ENCODE measurements at places on chromosomes 12 and 14.

- no peak for DNase-seq
Measured at GRCh38 chr12:21580748-21581516, 23.7 kb downstream of the GYS2 start.

DNA sequence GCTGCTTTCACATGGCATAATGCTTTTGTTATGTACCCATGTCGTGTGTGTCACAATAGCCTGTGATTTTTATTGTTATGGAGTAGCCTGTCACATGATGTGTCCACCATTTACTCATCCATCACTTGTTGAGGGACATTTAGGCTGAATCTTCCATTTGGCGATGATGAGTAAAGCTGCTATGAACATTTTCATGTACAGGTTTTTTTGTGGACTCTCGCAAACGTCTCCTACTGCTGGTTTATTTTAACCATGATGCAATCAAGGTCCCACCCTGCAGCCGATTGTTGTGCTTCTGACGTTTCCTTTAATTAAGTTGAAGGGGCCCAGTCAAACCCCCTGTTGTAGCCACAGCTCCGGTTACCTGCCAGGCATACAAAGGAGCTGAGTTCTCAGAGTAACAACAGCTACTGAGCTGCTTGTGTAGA, 63.2 kb downstream of the ZNF664 start:
- no peak for DNase-seq

- no peak for DNase-seq
Measured at GRCh38 chr12:19584732-19585131, 145.4 kb downstream of the AEBP2 start.

DNA sequence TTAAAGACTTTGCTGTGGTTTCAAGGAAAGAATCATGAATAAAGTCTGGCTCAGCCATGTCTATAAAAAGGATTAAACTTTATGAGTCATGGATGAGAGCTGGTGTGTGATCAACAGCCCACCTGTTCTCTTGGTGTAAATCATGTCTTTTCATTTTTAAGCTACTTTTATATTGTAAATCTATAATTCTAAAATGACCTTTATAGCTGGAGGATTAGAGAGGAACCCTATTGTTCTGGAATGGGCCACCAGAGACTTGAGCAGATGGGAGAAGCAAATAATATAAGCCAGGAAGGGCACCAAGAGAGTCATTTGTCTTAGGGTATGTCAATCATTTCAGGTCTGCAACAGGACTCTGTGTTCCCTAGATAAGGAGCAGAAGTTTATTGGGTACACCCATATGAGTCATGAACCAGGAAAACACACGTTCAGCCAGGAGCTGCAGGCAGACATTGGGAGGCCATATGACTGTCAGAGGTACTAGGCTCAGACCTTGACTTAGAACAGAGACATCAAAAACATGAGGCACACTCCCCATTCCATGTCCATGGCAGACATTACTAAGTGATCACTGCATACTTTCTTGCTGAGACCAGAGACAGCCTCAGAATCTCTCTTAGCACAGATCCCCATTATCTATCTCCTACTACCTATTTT, 49.3 kb downstream of the NDUFA12 start:
- no peak for DNase-seq

- no peak for DNase-seq
Measured at GRCh38 chr12:57616383-57617101, 5.3 kb downstream of the ARHGEF25 start.

DNA sequence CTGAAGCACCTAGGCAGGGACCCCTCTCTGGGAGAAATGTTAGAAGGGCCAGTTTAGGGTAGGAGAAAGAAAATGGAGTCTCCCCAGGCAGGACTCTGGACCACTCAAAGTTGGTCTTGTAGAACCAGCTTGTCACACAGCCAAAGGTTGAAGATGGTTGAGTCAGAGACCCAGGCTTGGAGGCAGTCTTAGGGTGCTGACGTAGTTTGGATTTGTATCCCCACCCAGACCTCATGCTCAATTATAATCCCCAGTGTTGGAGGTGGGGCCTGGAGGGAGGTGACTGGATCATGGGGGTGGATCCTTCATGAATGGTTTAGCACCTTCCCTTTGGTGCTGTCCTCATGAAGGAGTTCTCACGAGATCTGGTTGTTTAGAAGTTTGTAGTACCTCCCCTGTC, 121.2 kb downstream of the CRACR2A start:
- no peak for DNase-seq

GRCh38 chr12:19181666-19182426, 52.3 kb downstream of the PLEKHA5 start:
- DNase-seq, result no peak

GRCh38 chr14:68210729-68211299, 391.2 kb downstream of the RAD51B start:
- peak; percentile 20 for DNase-seq

DNA sequence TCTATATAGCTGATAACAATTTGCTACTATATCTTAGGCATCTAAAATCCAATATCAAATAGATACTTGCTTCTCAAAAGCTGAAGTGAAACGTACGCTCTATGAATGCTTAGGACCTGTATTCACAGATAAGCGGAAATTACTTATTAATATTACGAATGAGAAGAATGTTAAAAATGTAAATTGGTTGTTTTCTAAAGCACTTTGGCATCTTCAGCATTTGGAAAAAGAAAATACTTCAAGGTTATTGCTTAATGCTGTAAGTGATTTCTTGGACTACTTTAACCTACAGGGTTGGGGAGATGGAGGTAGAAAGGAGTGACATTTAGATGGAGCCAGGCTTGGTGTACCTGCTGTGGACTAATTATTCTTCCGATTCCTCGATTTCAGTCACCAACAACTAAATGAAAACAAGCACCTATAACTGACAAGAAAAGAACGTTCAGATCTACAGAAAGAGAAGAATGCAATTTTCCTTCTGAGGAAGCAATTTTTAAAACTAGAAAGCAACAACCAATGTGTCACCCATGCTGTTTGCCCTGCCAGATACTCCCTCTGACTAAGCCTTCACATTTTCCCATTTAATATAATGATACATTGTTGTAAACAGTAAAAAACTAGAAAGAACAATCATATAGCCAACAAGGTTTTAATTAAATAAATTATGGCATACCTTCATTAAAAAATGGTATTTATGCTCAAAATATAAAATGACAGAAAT, 49.3 kb downstream of the SLC25A21 start:
- no peak for DNase-seq

DNA sequence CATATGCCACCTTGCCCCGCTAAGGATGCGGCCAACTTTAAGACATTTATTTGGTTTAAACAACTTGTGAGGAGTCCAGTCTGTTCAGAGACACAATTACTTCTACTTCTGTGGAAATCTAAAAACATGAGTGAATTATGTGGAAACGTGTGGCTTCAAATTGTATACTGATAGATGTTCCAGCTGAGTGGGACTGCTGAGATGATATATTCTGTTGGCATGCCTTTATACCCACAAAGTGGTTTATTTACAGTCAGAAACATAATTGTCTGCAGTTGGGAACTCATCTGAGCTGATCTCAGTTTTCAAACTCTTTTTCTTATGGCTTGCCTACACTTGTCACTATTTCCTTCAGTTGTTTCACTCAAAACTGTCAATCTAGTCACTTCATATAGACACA, 67.8 kb downstream of the FLRT2 start:
- DNase-seq, result no peak

GRCh38 chr14:61452452-61452851, 131.1 kb downstream of the PRKCH start:
- DNase-seq, result no peak

- no peak for DNase-seq
Measured at GRCh38 chr14:57875296-57875695, 9.4 kb upstream of the SLC35F4 start.

DNA sequence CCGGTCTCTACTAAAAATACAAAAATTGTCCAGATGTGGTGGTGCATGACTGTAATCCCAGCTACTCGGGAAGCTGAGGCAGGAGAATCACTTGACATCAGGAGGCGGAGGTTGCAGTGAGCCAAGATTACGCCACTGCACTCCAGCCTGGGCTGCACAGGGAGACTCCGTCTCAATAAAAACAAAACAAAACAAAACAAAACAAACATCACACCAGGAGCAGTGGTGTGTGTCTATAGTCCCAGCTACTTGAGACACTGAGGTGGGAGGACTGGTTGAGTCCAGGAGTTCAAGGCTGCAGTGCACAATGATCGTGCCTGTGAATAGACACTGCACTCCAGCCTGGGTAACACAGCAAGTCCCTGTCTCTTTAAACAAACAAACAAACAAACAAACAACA, 89.5 kb upstream of the HECTD1 start:
- no peak for DNase-seq

GRCh38 chr12:121711361-121712189, 977 bp upstream of the TMEM120B start:
- DNase-seq, result no peak

- DNase-seq, result no peak
Measured at GRCh38 chr12:49364989-49365388, 2.3 kb upstream of the SPATS2 start.

DNA sequence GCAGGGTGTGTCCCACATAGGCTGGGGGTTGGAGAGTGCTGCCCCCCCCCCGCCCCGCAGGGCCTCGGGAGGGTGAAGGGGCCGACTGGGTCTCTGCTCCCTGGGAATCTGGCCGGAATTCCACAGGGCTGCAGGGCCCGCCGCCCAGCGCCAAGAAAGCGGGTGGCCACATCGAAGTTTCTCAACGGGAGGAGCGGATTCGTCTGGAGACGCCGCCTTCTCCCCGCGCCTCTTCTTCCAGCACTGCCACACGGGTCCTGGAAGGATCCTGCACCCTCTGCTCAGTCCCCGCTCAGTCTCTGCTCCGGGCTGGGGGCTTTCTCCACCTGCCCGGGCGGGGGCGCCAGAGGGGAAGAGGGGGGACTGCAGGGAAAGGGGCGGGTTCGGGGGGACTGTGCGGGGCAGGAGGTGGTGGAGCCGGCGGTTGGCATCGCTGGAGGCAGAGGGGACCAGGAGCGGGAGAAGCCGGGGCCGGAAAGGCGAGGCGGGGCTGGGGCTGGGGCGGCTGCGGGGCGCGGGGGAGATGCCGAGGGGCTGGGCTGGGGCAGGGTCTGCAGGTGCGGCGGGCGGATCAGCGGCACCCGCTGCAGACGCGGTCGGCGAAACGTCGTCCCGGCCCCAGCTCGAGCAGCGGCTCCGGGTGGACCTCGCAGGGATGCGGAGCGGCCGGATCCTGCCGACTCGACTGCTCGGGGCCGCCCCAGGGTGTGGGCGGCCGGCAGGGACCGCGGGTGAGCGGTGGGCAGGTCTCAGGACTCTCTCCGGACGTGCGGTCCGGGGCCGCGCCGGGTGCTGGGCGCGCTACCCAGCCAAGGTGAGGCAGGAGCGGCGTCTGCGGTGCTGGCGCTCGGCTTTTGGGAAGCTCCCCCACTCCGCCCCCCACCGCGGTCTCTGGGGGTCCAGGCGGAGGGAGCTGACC, 811.4 kb upstream of the TMEM132C start:
- no peak for DNase-seq

- DNase-seq, result no peak
Measured at GRCh38 chr12:45685680-45686079, 43.8 kb upstream of the ARID2 start.

DNA sequence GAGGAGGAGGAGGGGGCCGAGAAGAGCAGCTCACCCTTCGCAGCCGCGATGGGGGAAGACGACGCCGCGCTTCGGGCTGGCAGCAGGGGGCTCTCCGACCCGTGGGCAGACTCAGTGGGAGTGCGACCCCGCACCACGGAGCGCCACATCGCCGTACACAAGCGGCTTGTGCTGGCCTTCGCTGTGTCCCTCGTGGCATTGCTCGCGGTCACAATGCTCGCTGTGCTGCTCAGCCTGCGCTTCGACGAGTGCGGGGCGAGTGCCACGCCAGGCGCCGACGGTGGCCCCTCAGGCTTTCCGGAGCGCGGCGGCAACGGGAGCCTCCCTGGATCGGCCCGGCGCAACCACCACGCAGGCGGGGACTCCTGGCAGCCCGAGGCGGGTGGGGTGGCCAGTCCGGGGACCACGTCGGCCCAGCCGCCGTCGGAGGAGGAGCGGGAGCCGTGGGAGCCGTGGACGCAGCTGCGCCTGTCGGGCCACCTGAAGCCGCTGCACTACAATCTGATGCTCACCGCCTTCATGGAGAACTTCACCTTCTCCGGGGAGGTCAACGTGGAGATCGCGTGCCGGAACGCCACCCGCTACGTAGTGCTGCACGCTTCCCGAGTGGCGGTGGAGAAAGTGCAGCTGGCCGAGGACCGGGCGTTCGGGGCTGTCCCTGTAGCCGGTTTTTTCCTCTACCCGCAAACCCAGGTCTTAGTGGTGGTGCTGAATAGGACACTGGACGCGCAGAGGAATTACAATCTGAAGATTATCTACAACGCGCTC, 745 bp downstream of the TRHDE start:
- DNase-seq, result no peak

GRCh38 chr12:122064780-122065588, 13.6 kb upstream of the MLXIP start:
- DNase-seq, result no peak

DNA sequence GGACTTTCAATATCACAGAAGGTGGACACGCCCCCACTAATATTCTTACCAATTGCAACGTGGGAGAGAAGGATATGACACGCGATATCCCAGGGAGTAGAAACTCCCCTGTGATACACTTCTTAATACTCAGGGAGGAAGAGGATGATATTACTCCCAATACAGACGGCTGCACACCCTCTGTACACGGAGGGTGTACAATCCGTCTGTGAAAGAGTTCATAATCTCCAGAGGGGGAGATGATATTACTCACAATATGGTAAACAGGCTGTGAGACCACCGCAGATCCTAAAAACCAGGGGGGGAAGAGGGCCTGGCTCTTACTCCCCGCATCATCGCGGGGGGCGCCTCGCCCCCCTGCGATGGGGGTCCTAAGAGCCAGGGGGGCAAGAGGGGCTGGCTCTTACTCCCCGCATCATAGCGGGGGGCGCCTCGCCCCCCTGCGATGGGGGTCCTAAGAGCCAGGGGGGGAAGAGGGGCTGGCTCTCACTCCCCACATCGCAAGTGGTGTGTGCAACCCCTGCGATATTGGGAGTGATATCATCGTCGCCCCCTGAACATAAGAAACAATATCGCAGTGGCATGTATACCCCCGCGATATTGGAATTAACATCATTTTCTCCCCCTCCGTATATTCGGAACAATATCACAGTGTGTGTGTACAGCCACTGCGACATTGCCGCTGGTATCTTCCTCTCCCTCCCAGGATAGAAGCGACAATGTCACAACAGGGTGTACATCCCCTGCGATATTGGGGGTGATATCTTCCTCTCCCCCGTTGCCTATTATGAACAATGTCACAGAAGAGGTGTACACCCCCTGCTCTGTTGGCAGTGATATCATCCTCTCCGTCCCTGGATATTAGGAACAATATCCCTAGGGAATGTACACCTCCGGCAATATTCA, 8.9 kb upstream of the CLEC6A start:
- no peak for DNase-seq

GRCh38 chr12:32285489-32285888, 113.9 kb upstream of the FGD4 start:
- no peak for DNase-seq

- DNase-seq, result no peak
Measured at GRCh38 chr12:18723752-18724151, 14.1 kb downstream of the PLCZ1 start.

DNA sequence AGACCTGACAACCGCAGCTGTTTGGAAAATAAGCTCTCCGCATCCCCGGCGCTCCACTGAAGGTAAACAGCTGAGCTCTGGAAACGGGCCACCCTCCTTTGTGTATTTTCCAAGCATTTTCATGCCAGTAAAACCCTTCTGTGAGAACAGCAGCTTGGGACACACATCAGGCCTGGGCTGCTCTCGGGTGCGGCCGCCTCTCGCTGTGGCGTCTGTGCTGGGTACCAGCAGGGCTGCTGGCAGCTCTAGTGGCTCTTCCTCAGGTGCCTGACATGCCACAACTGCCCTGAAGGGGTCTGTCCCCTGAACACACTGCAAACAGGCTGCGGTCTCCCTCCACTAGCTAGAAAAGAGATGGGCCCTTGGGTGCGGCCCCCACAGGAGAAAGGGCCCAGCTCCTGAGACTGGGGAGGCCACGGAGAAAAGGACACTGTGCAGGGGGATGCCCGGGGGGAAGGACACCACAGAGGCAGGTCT, 96.3 kb downstream of the ITPK1 start:
- no peak for DNase-seq
